ENCODE measurements at places on chromosomes 3 and 15.

GRCh38 chr3:45163481-45163880 lies 17.3 kb upstream of the CDCP1 start:
- DNase-seq, result no peak

DNA sequence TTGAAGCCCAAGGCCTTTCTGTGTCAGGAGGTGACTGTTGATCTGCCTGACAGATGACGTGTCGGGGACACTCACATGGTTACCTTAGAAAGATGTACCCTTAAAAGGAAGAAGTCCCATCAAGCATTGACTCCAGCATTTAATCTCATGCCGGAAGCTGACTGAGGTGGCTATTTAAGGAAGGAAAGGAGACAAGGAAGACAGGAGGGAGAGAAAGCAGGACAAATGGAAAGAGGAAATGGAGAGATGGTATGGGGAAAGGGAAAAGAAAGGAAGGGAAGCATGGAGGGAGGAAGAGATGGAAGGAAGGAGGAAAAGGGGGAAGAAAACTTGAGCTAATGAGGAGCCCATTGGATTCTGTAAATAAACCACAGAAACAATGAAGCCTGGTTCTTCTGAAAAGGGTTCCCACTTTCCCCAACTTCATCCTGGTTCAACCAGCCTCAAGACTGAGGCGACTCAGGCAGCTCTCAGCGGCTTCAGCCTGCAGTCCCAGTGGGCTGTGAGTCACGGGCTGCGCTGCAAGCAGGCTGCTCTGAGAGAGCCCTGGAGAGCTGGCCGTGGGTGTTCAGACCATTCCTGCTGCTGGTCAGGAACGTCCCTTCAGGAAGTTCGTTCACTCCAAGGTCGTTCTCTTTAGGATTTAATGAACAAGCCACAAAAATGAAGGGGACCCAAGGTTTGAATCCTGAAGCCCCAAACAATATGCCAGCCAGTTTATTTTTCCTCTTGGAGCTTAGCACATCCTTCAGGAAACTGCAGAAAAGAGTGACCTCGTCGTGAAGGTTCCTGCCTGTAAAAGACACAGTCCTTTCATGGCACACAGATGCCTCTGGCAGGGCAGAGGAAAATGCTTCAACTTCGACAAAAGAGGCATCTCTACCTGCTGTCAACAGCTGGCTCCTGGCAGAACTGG lies 69.6 kb upstream of the THBS1 start:
- DNase-seq, result no peak

- no peak for DNase-seq
These were observed 40.6 kb downstream of the FOXB1 start for GRCh38 chr15:60044636-60045270.

DNA sequence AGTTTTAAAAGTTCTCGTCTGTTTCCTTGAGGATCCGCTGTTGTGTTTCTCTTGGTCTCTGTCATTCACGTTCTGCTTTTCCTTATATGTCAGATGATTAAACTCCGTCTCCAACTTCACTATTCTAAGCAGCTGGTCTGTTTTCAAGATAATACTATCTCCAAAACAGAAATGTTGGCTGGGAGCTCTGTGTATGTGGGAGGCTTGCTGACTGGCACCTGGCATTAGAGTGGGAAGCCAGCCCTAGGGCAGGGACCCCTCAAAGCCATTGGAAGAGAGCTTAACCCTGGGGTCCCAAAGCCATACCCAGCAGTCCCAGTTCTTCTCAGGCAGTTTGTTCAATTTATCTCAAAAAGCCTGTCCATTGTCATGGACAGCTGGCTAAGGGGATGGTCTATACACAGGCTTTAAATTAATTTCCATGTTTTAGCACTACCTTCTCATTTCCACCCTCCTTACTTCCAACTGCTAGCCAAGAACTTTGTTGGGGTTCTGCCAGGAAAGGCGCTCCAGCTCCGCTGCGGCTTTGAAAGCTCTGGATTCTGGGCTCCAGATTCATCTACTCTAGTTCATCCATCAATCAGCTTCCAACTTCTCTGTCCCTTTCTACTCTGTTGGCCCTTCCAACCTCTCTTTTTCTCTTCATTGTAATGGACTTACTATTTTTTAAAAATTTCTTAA lies 9.2 kb downstream of the BTBD1 start:
- DNase-seq, result no peak

All from GM18507 (cell line).